ENCODE measurements at places on chromosomes 4 and X.

DNA sequence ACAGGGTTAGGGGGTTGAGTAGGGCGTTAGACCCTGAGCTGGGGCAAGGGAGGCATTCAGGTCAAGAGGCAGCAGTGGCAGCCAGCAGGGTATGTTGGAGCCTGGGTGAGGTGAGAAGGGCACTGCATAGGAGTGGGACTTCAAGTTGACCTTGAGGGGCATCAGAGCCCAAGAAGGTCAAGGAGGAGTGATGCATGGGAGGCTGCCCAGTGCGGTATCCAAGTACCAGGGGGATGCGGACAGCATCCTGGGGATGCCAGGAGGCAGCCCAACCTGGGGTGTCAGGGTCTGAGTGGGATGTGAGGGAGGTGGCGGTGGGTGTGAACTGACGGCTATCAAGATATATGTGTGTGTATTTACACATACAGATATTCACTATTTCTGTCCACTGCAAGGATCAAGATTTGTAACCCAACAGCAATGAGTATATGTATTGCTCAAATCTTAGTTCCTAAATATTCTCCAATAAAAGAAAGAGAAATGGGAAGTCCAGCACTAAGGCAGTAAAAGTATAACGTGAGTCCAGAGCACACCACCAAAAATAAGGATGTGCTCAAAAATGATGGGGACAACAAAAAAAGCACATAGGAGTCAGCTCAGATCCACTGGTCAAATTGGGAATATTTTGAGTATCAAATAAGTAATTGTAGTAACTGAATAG is 9.8 kb upstream of the DCLK2 start:
- DNase-seq = no peak

- no peak for DNase-seq
Measured at GRCh38 chr4:184359888-184360287, 114.5 kb downstream of the IRF2 start.

GRCh38 chrX:500481-501010 is 113.8 kb upstream of the PPP2R3B start:
- DNase-seq = no peak

- no peak for DNase-seq
Measured at GRCh38 chr4:3781193-3781886, 15.2 kb downstream of the ADRA2C start.

- DNase-seq = no peak
Measured at GRCh38 chr4:143417679-143418403, 81.2 kb downstream of the GAB1 start.

DNA sequence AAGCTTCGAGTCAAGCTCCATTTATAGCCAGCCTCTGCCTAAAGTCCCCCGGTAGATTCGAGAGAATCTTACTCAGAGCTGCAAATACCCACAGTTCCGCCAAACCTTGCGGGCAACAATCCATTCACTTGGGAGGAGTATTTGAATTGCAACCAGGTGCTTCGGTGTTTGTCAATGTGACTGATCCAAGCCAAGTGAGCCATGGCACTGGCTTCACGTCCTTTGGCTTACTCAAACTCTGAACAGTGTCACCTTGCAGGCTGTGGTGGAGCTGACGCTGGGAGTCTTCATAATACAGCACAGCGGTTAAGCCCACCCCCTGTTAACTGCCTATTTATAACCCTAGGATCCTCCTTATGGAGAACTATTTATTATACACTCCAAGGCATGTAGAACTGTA is 11.2 kb downstream of the CD40LG start:
- peak; percentile 36 for DNase-seq

DNA sequence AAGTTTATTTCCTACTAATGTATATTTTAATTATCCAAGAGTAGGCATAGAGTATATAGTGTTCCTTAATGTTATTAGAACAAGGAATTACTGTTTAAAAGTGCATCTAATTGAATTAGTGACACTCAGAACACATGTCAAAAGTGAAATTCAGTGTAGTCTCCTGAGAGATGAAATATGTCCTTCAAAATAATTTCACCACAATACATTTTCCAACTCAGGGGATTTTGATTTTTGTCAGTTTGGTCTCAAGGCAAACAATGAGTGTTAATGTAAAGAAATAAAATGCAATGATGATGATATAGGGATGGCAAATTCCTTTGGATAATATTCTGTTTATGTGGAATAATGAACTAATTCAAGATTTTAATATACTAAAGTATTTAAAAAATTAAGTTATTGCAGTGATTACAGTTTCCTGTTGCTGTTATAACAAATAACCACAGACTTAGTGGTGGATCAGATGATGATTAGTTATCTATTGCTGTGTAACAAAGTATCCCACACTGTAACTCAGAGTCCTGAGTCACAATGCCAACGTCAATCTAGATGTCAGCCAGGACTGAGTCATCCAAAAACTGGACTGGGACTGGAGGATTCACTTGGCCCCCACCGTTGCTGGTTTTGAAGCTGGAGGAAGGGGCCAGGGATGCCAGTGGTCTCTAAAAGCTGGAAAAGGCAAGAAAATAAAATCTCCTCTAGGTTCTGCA is 148.0 kb upstream of the SLC7A11 start:
- DNase-seq = no peak

All from CD4-positive, alpha-beta T cell treated with Interleukin-2 at 100 ng/mL for 4 hours (primary cell).